Myocyte (in vitro differentiated cells): ENCODE measurements at places on chromosomes 11 and 22. TPM values are rescaled to one million over a fixed set of nuclear protein-coding genes. Genes with fewer than 3 reads are reported as not detected.

DNA sequence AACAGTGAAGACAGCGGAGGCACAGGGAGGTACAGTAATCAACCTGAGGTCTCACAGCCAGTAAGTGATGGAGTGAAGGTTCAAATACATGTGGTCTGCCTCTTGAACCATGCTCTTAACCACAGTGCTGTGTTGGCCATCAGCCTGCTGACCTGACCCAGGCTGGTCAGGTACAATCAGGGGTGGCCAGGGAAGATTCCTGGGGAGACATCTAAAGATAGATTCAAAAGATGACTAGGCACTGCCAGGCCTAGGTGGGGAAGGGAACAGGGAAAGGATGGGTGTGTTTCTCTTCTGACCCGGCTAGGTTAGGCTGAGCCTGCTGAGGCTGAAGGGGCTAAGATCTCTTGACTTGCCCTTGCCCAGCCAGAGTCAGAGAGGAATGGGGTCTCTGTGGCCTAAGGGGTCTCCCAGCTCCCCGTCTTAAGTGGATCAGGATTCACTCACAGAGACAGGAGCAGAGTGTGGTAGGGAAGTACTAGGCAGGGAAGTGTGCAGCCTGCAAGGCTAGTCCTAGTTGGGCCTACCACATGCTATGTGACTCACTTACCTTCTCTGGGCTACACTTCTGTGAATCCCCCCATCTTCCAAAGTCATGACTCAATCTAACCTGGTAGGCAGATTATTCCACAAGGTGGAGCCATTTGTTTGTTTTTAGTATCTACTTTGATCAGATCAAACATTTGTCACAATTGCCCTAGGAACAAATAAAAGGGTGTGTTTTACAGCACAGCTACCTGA, 10.4 kb upstream of the SREBF2 start:
- peak; percentile 79 for DNase-seq

DNA sequence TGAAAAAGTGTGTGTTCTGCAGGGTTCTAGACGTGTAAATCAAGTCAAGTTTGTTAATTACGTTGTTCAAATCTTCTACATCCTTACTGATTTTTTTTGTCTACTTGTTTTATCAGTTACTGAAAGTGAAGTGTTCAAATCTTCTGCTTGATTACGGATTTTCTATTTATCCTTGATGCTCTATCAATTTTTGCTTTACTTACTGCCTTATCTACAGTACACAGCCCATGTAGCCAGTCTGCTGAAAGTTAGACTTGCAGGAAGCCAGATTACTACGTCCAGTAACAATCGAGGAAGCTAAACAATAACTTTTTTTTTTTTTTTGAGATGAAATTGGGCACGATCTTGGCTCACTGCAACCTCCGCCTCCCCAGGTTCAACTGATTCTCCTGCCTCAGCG, 15.6 kb upstream of the C11orf24 start:
- DNase-seq: no peak

Gene CLTCL1
- total RNA-seq: 33.7 and 46.2 TPM in 2 replicates

- DNase-seq: no peak
These were observed 242.3 kb upstream of the B3GAT1 start for GRCh38 chr11:134654161-134654915.

DNA sequence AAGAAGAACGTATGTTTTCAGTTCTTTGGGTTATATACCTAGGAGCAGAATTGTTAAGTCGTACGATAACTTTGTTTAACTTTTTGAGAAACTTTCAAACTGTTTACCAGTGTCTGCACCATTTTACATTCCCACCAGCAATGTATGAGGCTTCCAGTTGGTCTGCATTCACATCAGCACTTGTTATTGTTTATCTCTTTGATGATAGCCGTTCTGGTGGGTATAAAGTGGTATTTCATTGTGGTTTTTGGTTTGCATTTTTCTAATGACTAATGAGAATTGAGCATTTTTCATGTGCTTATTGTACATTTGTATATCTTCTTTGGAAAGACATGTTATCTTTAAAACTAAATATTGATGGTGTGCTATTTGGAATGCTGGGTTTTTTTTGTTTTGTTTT, 59.8 kb downstream of the KDM2A start:
- no peak for DNase-seq

GRCh38 chr11:10484461-10485180, 29.6 kb downstream of the AMPD3 start:
- DNase-seq: no peak
